ENCODE measurements at places on chromosomes 1 and 21.

GRCh38 chr1:228146417-228147150, 3.1 kb upstream of the GJC2 start:
- no peak for DNase-seq

DNA sequence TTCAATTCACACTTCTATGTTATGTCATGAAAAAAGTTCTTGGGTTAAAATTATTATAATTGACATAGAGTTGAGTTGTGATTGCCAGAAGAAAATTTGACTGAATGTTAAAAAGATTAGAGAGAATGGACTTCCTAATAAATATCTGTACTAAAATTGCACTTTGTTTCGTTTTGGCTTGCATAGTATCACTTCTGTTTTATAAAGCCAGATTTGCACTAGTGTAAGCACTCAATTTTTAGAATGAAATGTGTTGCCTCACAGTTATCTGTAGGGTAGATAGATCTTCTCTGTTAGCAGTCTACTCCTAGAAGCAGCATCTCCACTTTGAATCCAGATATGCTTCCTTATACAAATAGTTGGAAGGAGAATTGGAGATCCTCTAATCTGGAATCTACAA, 95.2 kb upstream of the MPC2 start:
- DNase-seq: no peak

- no peak for DNase-seq
These were observed 37.4 kb downstream of the GADD45A start for GRCh38 chr1:67722292-67722944.

- DNase-seq: no peak
These were observed 81.6 kb upstream of the IRF2BP2 start for GRCh38 chr1:234691567-234691966.

- DNase-seq: no peak
These were observed 14.4 kb upstream of the BCL10 start for GRCh38 chr1:85290826-85291225.

Measured in right hindlimb (tissue), 1 donor.